ENCODE measurements at places on chromosomes 3 and 15.
A peak's percentile ranks its signal among the peaks of the same experiment; 100 is the strongest.

DNA sequence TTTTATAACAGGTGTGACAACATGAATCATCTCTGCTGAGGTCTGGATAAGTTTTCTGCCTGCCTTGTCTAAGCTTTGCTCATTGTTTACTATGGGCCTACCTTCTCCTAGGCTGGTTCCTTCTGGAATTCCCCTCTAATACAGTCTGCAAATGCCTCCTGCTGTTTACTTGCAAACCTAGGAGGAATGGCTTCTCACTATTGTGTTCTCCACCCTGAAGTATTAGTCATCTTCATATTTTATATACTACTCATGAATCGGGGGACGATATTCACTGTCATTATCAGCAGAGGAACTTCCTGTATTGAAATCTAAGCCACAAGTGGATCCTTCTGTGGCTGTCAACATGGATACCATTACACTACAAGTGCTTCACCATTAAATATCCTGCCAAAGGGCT lies 154.8 kb downstream of the PLCL2 start:
- no peak for DNase-seq

DNA sequence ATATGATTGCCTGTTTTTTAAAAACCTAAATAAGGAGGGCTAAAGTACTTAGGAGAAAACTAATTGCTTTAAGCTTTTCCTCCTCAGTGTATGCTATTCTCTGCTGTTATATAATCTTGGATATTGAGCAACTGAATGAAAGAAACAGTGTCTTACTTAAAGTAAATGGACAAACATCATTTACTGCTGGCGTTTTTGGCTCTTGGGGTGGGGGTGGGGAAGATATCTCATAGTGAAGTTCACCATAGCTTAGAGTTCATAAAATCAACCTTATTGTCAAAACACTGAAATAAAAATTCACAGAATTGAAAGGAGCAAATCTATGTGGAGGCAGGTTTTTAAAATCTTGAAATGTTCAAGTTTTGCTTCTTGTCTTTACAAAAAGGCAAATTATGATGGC lies 256.4 kb upstream of the SOX2 start:
- DNase-seq = no peak

DNA sequence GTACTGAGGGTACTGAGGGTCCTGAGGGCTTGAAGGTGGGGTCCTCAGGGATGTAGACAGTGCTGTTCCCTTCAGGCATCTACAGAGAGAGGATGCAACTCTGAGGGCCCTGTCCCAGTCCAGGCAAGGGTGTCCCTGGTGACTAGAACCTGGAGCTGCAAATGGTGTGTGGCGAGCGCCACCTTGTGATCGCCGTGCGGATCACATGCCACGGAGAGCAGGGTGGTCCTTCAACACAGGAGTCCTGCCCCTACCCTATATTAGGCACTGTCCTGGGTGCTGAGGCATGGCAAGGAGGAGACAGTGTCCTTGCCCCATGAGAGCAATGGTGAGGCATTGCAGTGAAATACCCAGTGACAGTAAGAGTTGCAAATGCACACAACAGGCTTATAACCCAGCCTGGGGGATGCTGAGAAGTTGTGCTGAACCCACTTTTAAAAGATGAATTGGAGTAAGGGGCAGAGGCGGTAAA lies 23.6 kb downstream of the RHCG start:
- DNase-seq = no peak

GRCh38 chr3:45616158-45616557 lies 21.6 kb downstream of the LIMD1 start:
- no peak for DNase-seq

- no peak for DNase-seq
These were observed 116.1 kb upstream of the IL12A start for GRCh38 chr3:159872374-159873109.

- no peak for DNase-seq
These were observed 97.7 kb upstream of the PRR20G start for GRCh38 chr3:127385540-127385870.

- DNase-seq = no peak
These were observed 820.8 kb downstream of the IGSF11 start for GRCh38 chr3:118213892-118214291.

- no peak for DNase-seq
These were observed 38.3 kb upstream of the IL12A start for GRCh38 chr3:159950156-159950898.

DNA sequence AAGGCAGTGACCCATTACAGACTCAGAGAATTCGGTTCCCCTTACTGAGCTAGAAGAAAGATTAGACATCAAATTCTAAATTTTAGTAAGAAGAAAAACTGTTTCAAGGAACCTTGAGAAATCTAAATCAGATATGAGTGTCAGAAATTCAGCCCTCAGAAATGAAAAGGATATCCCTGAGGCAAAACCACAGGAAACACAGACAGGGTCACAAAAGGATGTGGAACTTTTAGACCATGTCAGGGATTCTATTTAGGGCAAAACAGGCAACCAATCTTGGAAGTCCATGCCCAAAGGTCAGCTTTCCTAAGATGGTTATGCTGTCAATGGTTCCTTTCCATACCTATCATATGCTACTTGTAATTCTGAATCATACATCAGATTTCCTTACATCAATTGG lies 31.6 kb downstream of the SHOX2 start:
- no peak for DNase-seq

DNA sequence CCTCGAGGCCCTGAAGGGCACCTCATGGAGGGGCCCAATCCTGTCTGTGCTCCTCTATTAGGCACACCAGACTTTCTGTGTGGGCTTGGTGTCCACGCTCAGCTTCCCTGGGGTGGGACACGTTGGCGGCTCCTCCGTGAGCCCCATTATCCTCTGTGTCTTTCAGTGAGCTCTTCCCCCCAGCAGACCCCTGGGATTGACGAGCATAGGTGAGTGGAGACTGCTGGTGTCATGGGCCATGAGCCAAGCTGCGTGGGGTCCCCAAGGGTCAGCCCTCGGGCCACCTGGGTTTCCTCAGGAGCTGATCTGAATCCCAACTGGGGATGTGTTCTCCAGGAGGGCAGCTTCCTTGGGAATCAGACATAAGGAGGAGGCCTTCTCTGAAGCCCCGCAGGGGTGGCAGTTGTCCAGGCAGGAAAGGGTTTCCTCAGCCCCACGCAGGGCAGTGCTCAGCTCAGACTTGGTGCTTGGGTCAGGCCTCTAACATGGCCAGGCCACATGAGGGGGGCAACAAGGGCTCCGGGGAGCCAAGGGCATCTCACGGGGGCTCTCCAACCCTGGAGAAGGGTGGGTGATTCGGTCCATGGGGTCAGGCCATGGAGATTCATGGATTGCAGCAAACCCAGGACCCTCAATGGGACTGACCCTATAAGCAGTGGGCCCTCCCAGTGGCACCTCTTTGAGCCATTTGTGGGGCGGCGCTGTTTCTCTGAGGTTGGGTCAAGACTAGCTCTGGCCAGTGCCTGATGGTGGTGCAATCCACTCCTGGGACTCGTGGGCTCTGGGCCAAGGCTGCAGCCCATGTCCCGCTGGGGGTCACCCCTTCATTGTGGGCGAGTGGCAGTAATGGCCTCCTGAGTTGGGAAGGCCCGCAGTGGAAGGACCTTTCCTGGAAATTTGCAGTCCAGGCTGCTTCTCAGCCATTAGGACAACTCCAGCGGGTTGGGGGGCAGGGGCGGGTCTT lies 222.5 kb downstream of the SNRPN start:
- DNase-seq = no peak

DNA sequence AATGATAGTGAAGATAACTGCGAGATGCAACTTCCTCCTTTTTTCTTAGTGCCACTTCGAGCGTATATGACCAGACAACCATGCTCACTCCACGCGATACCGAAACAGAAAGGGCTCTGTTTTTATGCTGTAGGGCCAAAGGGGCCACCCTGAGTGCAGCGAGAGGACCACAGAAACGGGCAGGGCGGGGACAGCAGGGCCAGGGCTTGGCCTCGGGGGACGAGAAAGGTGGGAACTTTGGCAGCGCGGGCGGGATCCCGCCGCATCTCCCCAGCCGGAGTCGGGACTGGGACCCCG lies 483 bp downstream of the VPS13C start:
- peak; percentile 42 for DNase-seq

DNA sequence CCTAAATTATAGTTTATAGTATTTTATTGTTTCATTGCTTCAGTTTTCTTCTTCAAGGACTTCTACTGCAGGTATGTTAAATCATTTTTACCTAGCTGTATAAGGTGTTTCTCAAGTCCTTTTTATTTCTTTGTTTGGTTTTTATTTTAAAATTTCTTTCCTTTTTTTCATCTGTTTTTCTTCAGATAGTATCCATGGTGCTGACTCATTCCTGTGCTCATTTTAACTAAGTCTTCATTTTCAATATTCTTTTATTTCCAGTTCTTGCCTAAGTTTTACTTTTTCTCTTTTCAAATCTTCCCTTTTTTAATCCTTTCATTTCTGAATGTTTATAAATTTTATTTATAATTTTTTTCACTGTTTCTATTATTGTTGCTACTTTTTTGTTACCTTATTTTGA lies 42.3 kb upstream of the STIMATE start:
- DNase-seq = no peak

GRCh38 chr3:2261747-2262146 lies 163.1 kb downstream of the CNTN4 start:
- no peak for DNase-seq

- DNase-seq = no peak
These were observed 57.4 kb downstream of the LRTM1 start for GRCh38 chr3:54870423-54870822.

DNA sequence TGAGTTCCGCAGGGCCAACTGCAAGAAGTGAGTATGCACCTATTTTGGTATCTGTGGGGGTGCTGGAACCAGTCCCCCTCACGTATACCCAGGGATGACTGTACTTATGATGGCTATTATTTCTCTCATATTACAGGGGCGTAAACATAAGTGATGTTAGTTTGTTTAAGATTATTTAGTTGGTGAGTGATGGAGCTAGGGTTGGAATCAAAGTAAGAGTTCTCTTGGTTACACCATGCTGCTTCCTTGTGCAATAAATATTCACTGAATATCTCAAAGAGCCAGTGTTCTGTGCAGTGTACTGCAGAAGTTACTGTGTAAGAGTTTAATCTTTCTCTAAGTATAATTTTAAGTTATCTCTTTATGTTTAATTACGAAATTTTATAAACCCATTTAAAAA lies 12.8 kb upstream of the UTS2B start:
- no peak for DNase-seq

- DNase-seq = no peak
These were observed 300.6 kb upstream of the LMCD1 start for GRCh38 chr3:8200996-8201395.

DNA sequence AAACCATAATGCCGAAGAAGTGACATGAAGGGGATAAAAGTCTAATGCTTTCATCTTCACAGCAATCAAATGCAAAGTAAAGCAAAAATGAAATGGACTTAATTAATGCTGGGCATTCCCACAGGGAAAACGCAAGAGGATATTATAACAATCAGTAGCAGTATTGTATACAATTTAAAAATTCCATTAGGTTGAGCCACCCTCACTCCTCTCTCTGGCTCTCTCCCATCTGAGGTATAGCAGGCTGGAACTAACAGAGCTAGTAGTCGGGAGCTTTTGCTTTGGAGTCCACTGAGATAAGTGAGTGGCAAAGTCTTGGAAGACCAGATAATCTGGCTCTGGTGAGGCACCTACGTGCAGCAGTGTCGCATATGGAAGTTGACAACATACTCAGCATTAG lies 33.9 kb downstream of the DET1 start:
- no peak for DNase-seq

DNA sequence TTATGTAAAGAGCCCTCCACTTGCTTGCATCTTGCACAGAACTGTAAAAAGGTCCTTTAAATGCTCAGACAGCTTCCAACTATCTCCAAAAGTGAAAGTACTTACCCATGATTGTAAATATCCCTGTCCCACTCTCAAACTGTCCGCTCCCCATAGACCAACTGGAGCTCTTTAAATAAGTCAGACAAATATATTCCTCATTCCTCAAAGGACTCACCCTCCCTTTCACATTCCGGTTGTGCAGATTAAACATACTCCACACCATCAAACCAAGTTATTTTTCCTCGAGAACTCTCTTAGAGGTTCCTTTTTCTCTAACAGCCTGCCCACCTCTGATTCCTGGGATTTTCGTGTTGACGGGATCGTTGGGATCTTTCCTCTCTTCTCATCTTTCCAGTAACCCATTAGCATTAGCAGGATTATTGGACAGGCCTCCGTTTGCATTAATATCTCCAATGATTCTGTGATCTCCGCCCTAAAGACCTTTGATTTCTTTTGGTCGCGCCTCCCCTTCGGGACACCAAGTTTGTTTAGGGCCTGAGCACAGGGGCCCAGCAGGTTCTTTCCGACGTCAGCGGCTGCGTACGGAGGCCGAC lies 763 bp downstream of the GOLGB1 start:
- DNase-seq = peak; percentile 13

- DNase-seq = no peak
These were observed 1.3 kb downstream of the PYGO1 start for GRCh38 chr15:55586808-55587207.

DNA sequence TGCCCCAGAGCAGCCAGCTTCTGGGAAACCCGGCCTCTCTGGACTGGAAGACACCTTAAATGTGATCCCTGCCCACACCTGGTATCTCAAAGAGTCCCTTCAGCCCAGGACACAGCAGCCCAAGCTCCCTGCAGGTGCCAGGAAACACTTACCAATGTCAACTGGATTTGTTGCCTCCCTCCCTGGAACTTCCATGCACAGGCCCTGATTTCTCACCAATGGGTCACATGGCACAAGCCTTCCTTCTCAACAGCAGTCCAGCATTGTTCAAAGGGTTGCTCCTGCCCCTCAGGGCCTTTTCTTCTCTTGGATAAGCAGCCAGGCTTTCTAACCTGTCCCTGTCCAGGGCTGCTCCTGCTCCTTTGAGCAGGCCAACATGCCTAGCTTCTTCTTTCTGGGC lies 31.6 kb downstream of the ANP32A start:
- DNase-seq = no peak

DNA sequence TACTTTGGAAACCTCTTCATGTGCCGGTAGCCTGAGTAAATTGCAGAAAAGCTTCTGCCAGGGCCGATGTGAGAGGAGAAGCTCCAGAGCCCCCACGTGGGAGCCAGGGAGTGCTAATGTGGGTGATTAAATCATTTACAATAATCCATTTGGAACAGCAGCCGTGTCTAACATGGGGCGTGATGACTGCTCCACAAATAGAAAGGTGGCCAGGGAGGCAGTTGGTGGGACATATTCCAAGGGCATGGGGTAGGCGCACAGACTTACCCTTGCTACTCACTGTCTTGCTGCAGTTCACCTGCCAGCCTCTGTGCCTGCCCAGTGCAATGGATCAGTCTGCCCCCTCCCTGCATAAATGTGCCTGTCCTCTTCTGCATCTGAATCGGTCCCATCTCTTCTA lies 39.3 kb upstream of the INSYN1 start:
- DNase-seq = no peak

DNA sequence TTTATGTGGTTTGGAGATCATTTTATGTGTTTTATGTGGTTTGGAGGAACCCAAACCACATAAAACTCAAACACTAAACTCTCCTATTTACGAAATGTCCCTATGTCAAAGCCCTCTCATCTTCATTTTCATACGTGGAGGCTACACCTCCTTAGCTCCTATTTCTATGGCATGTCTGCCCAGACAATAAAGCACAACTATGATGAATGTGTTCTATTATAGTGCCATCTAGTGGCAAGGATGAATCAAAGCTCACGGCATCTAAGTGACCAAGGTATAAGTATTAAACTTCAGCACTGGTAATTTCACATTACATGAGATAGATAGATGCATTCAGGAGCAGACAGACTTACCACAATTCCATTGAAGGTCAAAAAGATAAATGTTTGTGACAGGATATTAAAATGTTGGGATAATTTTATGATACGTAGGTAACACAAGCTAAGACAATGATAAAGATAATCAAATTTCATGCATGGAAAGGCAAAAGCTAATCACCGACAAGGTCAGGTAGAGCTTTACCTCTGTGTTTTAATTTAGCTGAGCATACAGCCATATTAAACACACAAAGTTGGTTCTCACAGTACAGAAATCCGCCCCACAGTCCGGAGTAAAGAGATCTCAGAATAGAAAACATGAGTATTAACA lies 130.6 kb upstream of the FHIT start:
- no peak for DNase-seq

All from T-helper 17 cell (primary cell).